ENCODE measurements at places on chromosomes 4 and X.
A peak's percentile ranks its signal among the peaks of the same experiment; 100 is the strongest.

GRCh38 chrX:13520351-13520750 lies 49.0 kb upstream of the EGFL6 start:
- no peak for DNase-seq

GRCh38 chrX:133185938-133186337 lies 32.2 kb downstream of the TFDP3 start:
- DNase-seq, result no peak

DNA sequence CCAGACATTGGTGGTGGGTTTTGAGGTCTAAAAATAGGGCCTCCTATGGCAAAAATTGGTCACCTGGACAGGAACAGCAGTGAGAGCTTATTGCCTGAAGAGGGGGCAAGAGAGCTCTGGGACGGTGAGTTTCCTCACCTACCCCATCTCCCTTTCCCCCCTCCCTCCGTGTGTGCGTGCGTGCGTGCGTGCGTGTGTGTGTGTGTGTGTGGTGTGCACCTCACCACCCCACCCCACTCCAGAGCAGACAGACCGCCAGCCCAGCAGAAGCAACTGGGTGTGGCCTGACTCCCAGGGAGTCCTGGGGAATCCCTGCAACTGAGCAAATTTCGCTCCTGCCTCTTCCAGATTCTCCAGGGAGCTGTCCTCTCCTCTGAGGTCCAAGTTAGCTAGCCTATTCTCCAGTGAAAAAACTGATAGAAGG lies 44.7 kb downstream of the PRPS1 start:
- peak; percentile 74 for DNase-seq

GRCh38 chrX:22445880-22446279 lies 173.2 kb downstream of the CBLL2 start:
- no peak for DNase-seq

GRCh38 chrX:153782313-153782712 lies 1.5 kb downstream of the SRPK3 start:
- no peak for DNase-seq
